ENCODE measurements at places on chromosomes 16 and 17.

DNA sequence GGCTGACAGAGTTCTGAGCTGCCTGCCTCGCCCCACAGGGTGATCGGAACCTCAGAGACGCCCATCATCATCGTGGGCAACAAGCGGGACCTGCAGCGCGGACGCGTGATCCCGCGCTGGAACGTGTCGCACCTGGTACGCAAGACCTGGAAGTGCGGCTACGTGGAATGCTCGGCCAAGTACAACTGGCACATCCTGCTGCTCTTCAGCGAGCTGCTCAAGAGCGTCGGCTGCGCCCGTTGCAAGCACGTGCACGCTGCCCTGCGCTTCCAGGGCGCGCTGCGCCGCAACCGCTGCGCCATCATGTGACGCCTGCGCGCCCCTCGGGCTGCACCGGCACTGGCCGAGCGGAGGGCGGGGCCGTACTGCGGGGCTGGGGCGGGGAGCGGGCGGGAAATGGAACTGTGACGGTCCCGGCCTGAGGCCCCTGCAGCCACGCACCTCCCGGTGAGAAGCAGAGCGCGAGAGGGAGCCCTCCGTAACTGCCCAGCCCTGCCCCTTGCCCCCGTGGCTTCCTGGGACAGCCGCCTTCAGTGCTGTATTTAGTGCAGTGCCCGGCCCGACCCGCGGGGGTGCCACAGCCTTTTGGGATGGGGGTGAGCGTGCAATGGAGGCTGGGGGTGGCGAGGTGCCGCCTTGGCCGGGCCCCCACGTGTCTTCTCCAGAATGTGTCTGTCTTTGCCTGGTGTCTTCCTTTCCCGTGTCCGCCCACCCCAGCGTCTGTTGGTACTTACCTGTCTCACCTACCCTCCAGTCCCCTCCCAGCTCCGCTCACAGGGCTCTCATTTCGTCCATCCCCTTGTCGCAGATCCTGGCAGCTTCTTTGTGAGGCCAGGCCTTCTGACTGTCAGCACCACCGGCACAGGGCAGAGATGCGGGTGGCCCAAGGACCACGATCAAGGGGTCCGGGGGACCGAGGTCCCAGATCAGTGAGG lies 9.8 kb downstream of the RASL10B start:
- no peak for DNase-seq

DNA sequence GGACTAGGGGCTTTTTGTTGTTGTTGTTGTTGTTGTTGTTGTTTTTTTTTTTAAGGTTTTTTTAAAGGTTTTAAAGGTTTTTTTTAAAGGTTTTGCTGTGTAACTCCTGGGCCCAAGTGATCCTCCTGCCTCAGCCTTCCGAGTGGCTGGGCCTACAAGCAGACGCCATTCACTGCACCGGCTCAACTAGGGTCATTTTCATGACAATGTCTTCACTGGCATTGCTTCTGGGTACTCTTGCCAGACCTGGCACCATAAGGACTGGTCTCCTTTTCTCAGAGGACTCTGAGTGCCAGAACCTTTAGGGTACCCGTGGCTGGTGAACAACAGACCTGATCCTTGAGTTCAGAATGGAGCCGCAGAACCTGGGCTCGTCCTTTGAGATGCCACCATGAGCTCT lies 20.4 kb downstream of the POLR3E start:
- no peak for DNase-seq

- DNase-seq: no peak
These were observed 166.3 kb downstream of the ANKFN1 start for GRCh38 chr17:56319531-56319930.

DNA sequence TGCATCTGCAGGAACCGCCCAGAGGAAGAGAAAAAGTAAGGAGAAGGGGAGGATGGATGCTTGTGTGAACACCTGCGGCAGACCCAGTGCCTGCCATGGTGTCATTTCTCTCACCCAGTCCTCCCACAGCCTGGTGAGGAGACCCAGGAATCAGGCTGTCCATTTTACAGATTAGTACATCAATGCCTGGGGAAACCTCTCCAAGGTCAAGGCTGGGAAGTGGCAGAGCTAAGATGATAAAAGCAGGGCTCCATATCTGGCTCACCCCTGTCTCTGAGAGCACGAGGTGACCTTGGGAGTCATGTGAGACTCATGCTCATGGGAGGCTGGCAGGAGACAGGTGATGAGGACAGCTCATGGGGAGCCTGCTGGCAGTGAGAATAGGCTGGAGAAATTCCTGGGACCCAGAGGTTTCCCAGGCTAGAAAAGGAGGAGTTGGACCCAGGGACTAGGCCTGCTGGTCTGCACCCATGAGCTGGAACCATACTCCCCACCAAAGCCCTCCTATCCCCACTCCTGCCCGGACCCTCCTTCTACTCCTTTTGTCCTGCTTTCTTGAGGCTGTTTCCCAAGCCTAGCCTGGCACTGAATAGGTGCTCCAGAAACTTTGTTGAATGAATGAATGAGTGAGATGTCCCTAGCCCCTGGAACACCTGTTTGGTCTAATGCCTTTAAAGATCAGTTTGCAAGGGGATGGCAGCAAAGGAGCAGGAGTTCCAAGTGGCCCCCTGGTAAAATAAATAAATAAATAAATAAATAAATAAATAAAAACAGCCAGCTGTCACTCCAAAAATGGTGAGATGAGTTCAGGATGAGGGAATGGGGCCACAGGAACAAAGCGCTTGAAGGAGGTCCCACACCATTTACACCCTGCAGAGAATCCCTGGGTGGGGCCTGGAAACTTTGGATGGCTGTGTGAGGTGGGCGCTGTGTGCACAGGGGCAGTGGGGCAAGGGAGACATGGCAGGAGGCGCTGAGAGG lies 1.6 kb downstream of the ZNF629 start:
- no peak for DNase-seq

GRCh38 chr17:49928837-49929475 lies 40.0 kb upstream of the DLX4 start:
- DNase-seq: no peak
